NCI-H1417 treated with DMSO at 0.1 percent for 48 hours (cell line): ENCODE measurements at places on chromosomes 12 and 14.
A peak's percentile ranks its signal among the peaks of the same experiment; 100 is the strongest.

DNA sequence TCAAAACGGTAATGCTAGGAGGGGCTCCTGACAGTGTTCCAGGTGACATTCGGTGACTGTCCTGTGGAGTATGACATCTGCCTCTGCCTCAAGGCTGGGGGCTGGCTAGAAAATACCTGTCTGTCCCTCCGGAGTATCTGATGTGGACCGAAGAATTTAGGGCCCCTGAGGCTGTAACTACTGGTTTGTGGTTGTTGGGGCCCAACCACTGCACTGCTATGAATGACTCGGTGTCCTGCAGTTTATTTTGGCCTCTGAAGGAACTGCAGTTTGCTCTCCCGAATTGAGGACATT is 198.9 kb upstream of the CAND1 start:
- no peak for DNase-seq

DNA sequence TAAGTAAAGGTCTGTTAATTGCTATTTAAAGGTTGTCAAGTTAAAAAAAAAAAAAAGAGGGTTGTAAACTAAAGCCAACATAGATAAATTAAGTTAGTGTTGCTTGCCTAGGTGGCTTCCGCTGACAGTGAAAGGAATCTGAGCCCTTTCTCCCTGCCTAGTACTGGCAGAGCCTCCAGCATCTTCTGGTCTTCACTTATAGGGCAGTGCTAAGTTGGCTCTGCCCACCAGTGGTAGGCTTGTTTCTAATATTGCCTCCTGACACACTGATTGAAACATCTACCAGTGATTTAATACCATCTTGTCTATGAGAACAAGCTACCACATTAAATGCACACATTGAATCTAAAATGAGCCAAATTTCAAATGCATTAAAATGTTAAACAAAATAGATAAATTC is 39.7 kb downstream of the PLEKHA5 start:
- no peak for DNase-seq

GRCh38 chr12:1559676-1560091 is 34.7 kb downstream of the FBXL14 start:
- peak; percentile 81 for DNase-seq

- DNase-seq = no peak
These were observed 39.6 kb downstream of the GUCY2C start for GRCh38 chr12:14656846-14657245.

DNA sequence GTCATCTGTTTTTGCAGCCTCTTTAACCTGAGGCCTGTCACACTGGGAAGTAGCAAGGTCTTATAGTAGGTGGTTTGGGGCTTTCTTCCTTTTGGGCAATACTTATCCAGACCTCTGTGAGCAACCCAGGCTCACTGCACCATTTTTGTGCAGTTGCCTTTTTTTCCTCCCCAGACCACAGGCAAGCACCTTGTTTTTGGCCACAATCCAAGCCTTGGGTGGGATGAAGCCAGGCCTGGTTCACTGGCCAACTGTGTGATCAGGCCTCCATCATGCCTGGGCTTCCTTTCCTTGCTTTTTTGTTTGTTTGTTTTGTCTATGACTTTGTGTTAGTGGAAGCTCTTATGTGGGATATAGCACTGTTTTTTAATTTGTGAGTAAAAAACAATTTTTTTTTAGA is 71.7 kb downstream of the DNAH10 start:
- no peak for DNase-seq
